Activated naive CD4-positive, alpha-beta T cell treated with anti-CD3 and anti-CD28 coated beads for 36 hours (primary cell): ENCODE measurements at places on chromosomes 4 and X. TPM values are rescaled to one million over a fixed set of nuclear protein-coding genes. Genes with fewer than 3 reads are reported as not detected.

DNA sequence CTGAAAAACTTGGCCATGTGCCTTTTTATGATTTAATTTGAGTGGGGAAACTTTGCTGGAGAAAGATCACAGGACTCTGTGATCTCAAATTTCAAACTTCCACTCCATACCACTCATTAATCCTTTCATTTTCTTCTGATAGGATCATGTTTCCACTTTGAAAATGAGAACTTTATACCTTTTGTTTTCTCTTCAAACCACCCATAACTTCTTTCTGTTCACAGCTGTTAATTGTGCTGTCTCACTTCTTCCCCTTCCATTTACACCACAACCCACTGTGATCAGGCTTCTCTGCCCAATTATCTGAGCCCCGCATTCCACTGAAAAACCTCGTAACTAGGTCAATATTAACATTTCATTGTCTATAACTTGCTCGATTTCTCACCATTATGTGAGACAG is 47.0 kb upstream of the ARSJ start:
- H3K27me3 ChIP-seq = no peaks in the 10 kb centered on the region
- H3K36me3 ChIP-seq = no peaks in the 10 kb centered on the region
- H3K4me3 ChIP-seq = no peak overlapping the region

DNA sequence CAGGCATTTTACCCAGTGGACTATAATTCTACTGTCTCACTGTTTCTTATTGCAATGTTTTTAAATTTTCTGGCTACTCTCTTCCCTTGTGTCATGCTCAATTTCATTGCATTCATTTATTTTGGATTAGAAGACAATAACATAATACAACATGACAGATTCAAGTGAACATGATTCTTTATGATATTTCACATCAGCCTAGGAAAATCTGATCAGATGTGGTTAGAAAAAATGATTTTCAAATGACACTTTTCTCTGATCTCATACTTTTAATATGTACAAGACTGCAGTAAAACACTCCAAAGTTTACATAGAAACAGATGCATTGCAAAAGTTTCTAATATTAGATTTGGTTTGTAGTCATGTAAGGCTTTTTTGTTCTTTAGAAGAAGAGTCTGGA is 586.0 kb downstream of the ACTRT1 start:
- no peak for DNase-seq
- no peaks in the 10 kb centered on the region for H3K36me3 ChIP-seq
- no peak overlapping the region for H3K4me3 ChIP-seq
- no peaks in the 10 kb centered on the region for H3K27me3 ChIP-seq
- no peak overlapping the region for H3K27ac ChIP-seq

GRCh38 chr4:25536564-25537320 is 118.9 kb upstream of the SLC34A2 start:
- no peak overlapping the region for H3K27ac ChIP-seq
- no peak for DNase-seq
- H3K4me3 ChIP-seq = no peak overlapping the region
- H3K27me3 ChIP-seq = peaks cover 8% of the 10 kb centered on the region

DNA sequence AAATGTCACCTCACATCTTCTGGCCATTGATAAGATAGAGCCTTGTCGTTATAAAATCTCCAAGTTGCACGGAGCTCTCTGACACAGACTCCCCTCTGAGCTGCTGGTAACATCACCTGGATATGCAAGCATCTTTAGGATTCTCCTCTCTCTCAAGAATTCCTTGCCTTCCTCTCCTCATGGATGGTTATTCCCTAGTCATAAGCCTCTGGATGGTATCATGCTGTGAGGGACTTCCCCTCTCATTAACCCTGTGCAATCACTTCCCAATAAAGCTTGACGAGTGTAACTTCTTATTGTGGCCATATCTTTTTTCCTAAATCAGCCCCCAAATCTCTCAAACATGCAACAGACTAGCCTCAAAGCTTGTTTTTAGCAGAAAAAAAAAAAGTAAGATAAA is 1057.0 kb upstream of the SLIT2 start:
- H3K36me3 ChIP-seq = no peaks in the 10 kb centered on the region
- DNase-seq = no peak
- no peaks in the 10 kb centered on the region for H3K4me1 ChIP-seq

GRCh38 chr4:41885456-41885855 is 49.8 kb upstream of the TMEM33 start:
- no peak for DNase-seq
- peaks cover 11% of the 10 kb centered on the region for H3K4me1 ChIP-seq
- H3K27ac ChIP-seq = no peak overlapping the region

DNA sequence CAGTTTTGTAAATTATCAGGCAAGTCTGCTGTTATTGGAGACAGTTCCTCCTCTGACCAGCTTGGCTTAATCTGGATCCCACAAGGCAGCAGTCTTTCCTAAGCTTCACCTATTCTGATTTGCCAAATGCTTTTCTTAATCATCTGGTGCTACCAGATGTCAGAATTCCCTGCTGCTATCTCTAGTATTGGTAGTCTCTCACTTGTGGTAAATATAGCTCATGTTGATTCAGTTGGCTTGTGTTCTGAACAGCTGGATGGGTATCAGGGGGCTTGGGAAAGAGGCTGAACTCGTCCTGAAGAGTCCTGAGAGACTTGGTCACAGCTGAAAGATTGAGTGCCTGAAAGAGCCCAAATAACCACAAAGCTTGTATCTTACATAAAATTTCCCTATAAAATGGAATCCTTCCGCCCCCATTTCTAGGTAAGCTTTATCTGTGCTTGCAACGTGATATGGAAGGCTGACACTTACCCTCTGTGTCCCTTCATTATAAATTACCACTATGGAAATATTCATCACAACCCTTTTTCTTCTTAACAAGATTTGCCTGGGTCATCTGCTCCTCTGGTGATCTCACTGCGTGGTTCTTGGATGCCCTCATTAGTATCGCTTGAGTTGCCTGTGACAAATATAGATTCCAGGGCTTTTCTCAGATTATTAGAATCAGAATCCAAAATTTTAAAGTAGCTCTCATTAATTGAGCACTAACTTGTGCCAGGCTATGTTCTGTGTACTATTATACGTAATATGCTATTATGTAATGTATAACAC is 104.1 kb upstream of the GPRIN3 start:
- no peak overlapping the region for H3K27ac ChIP-seq
- H3K36me3 ChIP-seq = no peaks in the 10 kb centered on the region
- no peak overlapping the region for H3K4me3 ChIP-seq

The GAGE2A gene
- total RNA-seq = not detected

The USP17L25 gene
- total RNA-seq = not detected
